ENCODE measurements at places on chromosomes 5 and 9. TPM values are rescaled to one million over a fixed set of nuclear protein-coding genes. Genes with fewer than 3 reads are reported as not detected.

The SLC6A7 gene
- total RNA-seq: not detected

The RNF180 gene
- total RNA-seq: not detected

The PDE6A gene
- total RNA-seq: not detected

The ADRA1B gene
- total RNA-seq: not detected

The ST8SIA4 gene
- 32.8 TPM for total RNA-seq

The PCDHGA10 gene
- 0.10 TPM for total RNA-seq

DNA sequence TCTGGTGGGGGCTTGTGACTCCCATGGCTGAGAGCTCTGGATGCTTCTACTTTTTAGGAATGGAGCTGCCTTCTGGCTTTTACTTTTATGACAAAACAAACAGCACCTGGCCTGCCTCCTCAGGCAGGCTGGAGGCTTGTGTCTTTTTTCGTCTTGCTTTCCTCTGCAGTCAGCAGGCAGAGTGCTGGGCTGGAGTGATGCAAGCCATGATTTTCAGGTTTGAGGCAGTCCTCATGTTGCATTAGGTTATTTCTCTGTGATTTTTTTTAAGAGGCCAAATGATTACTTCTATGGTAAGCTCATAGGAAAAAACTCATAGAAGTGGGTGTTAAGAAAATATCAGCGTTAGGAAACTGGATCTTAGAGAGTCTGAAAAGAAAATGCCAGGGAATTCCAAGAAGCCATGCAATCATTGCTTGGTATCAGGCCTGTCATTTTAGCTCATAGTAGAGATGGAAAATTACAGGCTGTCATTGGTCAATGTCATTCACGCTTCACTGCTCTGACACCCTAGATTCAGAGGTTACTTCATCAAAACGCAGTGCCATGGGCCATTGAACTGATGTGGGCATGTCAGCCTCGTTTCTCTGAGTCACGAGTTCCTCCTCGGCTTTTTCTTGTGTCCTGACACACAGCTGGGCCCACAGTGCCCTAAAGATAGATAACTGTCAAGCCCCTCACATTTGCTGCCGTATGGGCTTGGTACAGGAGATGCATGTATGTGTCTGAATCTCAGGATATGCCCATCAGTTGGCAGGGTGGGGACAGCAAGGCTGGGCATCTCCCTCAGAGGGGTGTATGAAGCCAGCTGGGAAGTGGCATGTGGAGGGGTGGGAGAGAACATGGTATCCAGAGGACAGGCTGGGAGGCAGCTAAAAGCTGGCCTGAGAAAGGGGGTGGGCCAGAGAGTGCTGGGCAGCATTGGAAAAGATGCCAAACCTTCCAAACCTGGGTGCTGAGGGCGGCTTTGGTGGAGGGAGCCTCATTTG lies 151.8 kb downstream of the HSPA4 start:
- no peaks in the 10 kb centered on the region for H3K27me3 ChIP-seq
- H3K27ac ChIP-seq: no peak overlapping the region
- H3K4me3 ChIP-seq: no peak overlapping the region
- peaks cover 2% of the 10 kb centered on the region for H3K4me1 ChIP-seq
- DNase-seq: no peak

DNA sequence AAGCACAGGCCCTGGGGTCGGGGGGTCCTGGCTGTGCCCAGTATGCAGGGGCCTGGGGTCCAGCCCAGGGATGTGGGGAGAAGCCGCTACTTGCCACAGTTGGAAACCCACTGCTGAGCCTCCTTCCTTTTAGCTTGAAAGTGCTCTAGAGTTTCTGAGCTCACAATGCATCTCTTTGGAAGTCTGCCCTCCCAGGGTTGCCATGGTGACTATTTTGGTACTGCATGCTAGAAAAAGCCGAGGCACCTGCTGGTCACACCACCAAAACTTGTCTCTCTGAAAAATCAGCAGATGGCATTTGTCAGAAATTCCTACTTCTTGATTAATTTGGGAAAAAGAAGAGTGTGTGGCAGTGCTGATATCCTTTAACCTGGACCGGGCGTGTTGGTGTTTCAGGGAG lies 151.8 kb downstream of the SEC61B start:
- H3K27ac ChIP-seq: no peak overlapping the region
- peaks cover 19% of the 10 kb centered on the region for H3K27me3 ChIP-seq
- DNase-seq: no peak
- H3K36me3 ChIP-seq: no peaks in the 10 kb centered on the region
- no peaks in the 10 kb centered on the region for H3K4me1 ChIP-seq
- H3K4me3 ChIP-seq: no peak overlapping the region

DNA sequence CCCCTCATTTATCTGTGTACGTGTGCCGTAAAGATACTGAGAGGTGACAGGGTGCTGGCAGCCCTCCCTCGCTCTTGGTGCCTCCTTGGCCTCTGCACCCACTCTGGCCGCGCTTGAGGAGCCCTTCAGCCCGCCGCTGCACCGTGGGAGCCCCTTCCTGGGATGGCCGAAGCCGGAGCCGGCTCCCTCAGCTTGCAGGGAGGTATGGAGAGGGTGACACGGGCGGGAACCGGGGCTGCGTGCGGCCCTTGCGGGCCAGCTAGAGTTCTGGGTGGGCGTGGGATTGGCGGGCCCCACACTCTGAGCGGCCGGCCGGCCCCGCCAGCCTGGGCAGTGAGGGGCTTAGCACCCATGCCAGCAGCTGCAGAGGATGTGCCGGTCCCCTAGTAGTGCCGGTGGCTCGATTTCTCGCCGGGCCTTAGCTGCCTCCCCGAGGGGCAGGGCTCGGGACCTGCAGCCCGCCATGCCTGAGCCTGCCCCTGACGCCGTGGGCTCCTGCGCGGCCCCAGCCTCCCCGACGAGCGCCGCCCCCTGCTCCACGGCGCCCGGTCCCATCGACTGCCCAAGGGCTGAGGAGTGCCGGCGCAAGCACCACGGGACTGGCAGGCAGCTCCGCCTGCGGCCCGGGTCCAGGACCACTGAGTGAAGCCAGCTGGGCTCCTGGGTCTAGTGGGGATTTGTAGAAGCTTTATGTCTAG lies 21.6 kb downstream of the NKX2-5 start:
- no peaks in the 10 kb centered on the region for H3K4me1 ChIP-seq
- DNase-seq: no peak
- H3K27me3 ChIP-seq: peaks cover 20% of the 10 kb centered on the region
- no peak overlapping the region for H3K4me3 ChIP-seq
- H3K27ac ChIP-seq: no peak overlapping the region

GRCh38 chr5:179376701-179377420 lies 31.6 kb upstream of the ADAMTS2 start:
- no peaks in the 10 kb centered on the region for H3K27me3 ChIP-seq
- DNase-seq: no peak
- H3K4me3 ChIP-seq: no peak overlapping the region

DNA sequence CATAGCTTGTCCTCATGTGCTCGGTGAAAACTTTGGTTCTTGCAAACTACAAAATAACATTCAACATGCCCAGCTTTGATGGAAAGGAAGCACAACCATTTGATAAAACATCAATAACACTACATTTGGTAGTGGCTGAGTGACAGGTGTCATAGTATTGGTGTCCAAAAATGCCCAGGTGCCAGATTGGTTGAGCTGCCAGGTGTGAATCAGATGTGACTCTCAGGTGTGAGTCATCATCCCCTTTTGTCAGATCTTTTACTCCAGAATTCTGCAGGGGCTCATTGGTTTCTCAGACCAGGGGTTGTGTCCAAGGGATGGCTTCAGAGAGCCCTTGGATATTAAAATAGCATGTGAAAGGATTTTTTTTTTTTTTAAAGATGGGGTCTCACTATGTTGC lies 22.5 kb upstream of the POMT1 start:
- peaks cover 11% of the 10 kb centered on the region for H3K4me1 ChIP-seq
- no peaks in the 10 kb centered on the region for H3K27me3 ChIP-seq
- H3K27ac ChIP-seq: no peak overlapping the region
- H3K4me3 ChIP-seq: no peak overlapping the region
- H3K36me3 ChIP-seq: peaks cover 28% of the 10 kb centered on the region

All from activated CD4-positive, alpha-beta memory T cell treated with anti-CD3 and anti-CD28 coated beads for 36 hours (primary cell).